ENCODE measurements at places on chromosomes 1 and 21.

GRCh38 chr1:236128646-236129178, 13.6 kb upstream of the GPR137B start:
- H3K4me1 ChIP-seq = no peaks in the 10 kb centered on the region
- H3K27me3 ChIP-seq = peaks cover 42% of the 10 kb centered on the region
- DNase-seq = no peak
- H3K4me3 ChIP-seq = no peak overlapping the region
- H3K36me3 ChIP-seq = no peaks in the 10 kb centered on the region
- H3K27ac ChIP-seq = no peak overlapping the region

DNA sequence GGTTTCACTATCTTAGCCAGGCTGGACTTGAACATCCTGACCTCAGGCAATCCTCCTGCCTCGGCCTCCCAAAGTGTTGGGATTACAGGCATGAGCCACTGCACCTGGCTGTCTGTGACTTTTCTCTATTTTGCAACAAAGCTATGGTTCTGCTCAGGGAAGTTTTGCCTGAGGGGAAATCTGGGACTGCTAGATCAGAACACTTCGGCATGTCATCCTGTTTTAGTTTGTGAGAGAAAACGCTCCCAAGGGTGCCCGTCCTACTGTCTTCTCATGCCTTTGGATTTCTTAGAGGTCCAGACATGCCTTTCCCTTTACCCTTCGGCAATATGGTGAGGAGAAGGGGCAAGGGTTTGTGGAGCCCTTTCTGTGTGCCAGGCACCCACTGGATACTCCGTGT, 5.6 kb upstream of the CORT start:
- no peak overlapping the region for H3K27ac ChIP-seq
- H3K4me3 ChIP-seq = no peak overlapping the region
- DNase-seq = no peak
- no peaks in the 10 kb centered on the region for H3K4me1 ChIP-seq

DNA sequence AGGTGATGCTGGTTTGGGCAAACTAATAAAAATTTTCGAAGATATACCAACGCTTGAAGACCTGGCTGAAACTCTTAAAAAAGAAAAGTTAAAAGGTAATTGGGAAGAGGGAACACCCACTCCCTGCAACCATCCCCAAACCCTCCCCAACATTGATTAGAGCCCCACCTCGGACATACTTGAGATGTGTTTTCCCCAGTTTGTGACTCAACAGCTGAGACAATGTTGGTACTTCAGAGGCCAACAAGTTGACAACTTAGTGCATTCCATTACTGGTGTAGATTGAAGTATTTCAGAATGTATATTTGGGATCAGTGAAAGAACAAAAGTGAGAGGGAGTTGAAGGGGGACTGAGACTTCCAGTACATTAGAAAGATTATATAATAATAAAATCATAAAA, 5.1 kb downstream of the IFI16 start:
- no peaks in the 10 kb centered on the region for H3K27me3 ChIP-seq
- H3K4me1 ChIP-seq = peaks cover 59% of the 10 kb centered on the region
- H3K4me3 ChIP-seq = peak overlapping the region; percentile 88
- peak overlapping the region; percentile 97 for H3K27ac ChIP-seq
- DNase-seq = no peak

DNA sequence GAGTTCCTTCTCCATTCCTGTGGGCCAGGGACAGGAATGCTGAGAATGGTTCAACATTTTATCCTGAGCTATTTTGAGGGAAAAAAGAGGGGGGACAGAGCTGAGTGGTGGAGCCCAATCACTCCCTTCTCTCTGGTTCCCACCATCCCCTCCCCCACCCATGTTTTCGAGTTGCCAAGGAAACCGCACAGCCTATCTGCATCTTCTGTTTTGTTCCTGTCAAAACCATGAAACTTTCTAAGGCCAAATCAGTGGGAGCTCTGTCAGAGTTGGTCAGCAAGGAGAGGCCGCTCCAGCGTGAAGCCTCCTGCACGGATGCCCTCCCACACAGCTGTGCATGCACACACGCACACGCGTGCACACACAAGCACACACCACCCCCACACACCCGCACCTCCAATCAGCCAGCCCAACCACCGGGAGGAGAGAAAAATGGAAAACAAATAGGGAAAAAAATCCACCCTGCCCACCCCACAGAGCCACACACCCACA, 54.5 kb upstream of the ATP2B4 start:
- peaks cover 1% of the 10 kb centered on the region for H3K27me3 ChIP-seq
- no peaks in the 10 kb centered on the region for H3K4me1 ChIP-seq
- no peak for DNase-seq
- H3K4me3 ChIP-seq = no peak overlapping the region
- no peak overlapping the region for H3K27ac ChIP-seq

GRCh38 chr1:184932319-184932718, 42.0 kb downstream of the NIBAN1 start:
- H3K36me3 ChIP-seq = peaks cover 11% of the 10 kb centered on the region
- no peaks in the 10 kb centered on the region for H3K27me3 ChIP-seq
- no peak overlapping the region for H3K27ac ChIP-seq
- H3K4me3 ChIP-seq = no peak overlapping the region
- no peak for DNase-seq

DNA sequence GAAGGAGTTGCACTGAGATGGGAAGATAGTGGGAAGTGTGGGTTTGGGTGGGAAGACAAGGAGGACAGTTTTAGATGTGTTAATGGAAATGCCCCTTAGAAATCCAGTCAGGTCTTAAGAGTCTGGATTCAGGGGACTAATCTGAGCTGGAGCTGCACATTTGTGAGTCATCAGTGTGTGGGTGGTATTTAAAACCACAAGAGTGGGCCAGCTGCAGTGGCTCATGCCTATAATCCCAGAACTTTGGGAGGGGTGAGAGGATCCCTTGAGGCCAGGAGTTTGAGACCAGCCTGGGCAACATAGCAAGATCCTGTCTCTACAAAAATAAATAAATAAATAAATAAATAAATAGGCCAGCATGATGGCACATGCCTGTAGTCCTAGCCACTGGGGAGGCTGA, 40.9 kb upstream of the SLC6A9 start:
- H3K4me3 ChIP-seq = no peak overlapping the region
- no peak overlapping the region for H3K27ac ChIP-seq
- DNase-seq = no peak
- H3K36me3 ChIP-seq = no peaks in the 10 kb centered on the region

GRCh38 chr1:247047702-247048101, 30.9 kb downstream of the ZNF670 start:
- no peak overlapping the region for H3K27ac ChIP-seq
- H3K27me3 ChIP-seq = no peaks in the 10 kb centered on the region
- H3K4me3 ChIP-seq = no peak overlapping the region
- H3K4me1 ChIP-seq = no peaks in the 10 kb centered on the region
- DNase-seq = no peak
- peaks cover 18% of the 10 kb centered on the region for H3K36me3 ChIP-seq

DNA sequence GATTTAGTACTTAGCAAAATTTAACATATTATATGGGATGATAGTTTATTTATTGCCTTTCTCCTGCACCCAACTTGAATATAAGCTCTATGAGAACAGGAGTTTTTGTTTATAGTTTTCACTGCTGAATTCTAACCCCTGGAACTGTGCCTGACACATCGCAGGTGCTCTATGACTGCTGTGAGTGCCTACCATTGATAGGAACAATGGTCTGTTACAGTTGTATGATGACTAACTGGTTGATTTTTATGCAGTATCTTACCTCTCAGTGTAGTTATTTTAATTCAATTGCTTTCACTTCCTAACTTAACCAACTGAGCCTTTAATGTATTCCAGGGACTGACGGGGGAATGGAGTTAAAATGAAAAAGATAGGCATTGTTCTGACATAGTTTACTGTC, 336.0 kb downstream of the ST6GALNAC3 start:
- H3K4me3 ChIP-seq = no peak overlapping the region
- no peaks in the 10 kb centered on the region for H3K4me1 ChIP-seq
- no peaks in the 10 kb centered on the region for H3K36me3 ChIP-seq
- DNase-seq = no peak

DNA sequence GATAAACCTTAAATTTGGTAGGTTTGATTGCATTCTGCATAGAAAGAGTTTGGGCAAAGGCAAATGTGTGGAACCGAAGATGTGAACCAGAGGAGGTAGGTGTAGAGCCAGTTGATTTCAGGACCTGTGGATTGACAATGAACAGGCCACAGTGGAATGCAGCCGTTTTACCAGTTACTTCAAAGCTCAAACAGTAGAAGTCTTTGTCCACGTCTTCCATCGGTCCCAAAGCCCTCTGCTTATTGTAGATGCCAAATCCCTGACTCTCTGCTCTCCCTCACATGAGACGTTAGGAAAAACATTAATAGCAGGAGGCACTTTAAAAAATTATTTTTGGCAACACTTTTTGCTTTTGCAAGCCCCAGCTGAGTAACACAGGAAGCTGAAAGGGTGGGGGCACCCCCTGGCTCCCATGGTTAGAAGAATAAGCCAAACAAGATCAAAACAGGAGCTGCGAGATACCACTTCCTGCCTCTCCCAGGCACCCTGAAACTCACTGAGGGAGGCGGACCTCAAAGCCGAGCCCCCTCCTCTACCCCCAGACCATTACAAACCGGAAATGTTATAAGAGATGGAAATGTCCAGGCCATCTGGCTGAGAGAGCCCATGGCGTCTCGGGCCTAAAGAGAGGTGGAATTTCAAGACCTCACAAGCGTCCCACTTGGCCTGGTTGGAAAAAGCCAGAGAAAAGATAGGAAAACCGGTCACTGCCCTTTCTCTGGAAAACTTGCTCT, 13.5 kb downstream of the TRAF3IP3 start:
- no peak overlapping the region for H3K27ac ChIP-seq
- peak; percentile 73 for DNase-seq

DNA sequence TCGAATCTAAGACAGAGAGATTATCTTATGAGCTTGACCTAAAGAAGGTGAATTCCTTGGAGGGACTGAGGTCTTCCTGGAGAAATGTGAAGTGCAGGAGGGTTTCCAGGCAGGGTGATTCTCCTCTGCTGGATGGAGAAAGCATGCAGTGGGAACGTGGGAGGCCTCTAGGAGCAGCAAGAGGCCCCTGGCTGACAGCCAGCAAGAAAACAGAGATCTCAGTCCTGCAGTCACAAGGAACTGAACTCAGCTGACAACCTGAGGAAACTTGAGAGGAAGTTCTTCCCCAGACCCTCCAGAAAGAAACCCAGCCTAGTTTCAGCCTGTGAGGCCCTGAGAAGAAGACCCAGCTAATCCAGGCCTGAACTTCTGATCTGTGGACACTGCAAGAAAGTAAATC, 345.9 kb downstream of the FAM72C start:
- no peaks in the 10 kb centered on the region for H3K27me3 ChIP-seq
- H3K27ac ChIP-seq = no peak overlapping the region
- H3K4me3 ChIP-seq = no peak overlapping the region
- H3K36me3 ChIP-seq = no peaks in the 10 kb centered on the region
- no peaks in the 10 kb centered on the region for H3K4me1 ChIP-seq

GRCh38 chr21:32483293-32483595, 70.7 kb downstream of the EVA1C start:
- DNase-seq = no peak
- H3K4me3 ChIP-seq = no peak overlapping the region
- H3K36me3 ChIP-seq = no peaks in the 10 kb centered on the region
- H3K27me3 ChIP-seq = no peaks in the 10 kb centered on the region
- no peak overlapping the region for H3K27ac ChIP-seq
- peaks cover 7% of the 10 kb centered on the region for H3K4me1 ChIP-seq

- no peak overlapping the region for H3K27ac ChIP-seq
- H3K36me3 ChIP-seq = no peaks in the 10 kb centered on the region
- no peaks in the 10 kb centered on the region for H3K4me1 ChIP-seq
- no peak overlapping the region for H3K4me3 ChIP-seq
- DNase-seq = no peak
Measured at GRCh38 chr1:186250529-186250928, 124.5 kb downstream of the TPR start.

DNA sequence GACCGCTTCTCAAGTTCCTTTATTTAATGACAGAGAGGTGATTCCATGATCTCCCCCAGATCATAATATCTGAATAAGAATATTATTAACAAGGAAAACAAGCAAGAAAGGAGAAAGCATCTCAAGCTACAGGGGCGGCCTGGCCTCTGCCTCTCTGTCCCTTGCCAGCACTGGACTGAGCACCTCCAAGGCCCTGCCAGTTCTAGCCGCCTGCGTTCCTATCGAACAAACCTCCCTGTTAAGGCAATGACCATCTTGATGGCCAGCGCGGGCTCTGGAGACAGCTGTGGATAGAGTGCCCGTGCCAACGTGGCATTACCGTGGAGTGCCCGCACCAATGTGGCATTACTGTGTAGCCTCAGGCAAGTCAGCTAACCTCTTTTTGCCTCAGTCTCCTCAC, 84.8 kb downstream of the NPHP4 start:
- H3K27ac ChIP-seq = no peak overlapping the region
- no peak overlapping the region for H3K4me3 ChIP-seq
- no peaks in the 10 kb centered on the region for H3K4me1 ChIP-seq
- no peak for DNase-seq

DNA sequence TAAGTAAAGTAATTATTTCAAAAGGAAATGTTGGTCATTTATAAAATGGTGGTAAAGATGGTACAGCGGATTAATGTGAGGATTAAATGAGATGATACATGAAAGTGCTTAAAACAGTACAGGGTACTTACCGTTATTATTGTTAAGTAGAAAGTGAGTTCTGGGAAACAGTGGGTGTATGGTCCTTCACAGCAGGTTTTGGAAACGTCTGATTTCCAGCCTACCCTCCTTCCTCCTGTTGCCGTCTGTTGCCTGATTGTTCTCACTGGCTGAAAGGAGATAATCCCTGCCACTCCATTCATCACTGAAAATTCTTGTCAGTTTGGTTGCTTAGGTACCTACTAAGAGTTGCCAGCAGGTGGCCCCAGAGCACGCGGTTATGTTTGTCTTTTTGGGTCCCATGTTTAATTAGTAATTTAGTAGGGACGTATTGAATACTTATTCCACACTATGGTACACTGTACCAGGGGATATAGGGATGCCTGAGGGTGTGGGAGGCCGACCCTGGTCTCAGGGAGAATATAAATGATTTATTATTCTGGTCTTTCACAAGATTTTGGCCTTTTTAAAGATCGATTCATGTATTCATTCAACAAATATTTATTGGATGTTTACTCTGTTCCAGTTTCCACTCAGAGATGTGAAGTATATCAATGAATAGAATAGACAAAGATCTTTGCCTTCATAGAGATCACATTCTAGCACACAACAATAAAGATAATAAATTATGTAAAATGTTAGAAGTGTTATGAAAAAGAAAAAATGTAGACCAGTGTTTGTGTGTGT, 30.8 kb upstream of the RPTN start:
- no peaks in the 10 kb centered on the region for H3K36me3 ChIP-seq
- DNase-seq = peak; percentile 48
- peaks cover 4% of the 10 kb centered on the region for H3K4me1 ChIP-seq
- H3K4me3 ChIP-seq = peak overlapping the region; percentile 51
- H3K27ac ChIP-seq = no peak overlapping the region
- peaks cover 50% of the 10 kb centered on the region for H3K27me3 ChIP-seq

- H3K4me1 ChIP-seq = no peaks in the 10 kb centered on the region
- DNase-seq = no peak
- H3K27ac ChIP-seq = no peak overlapping the region
- H3K4me3 ChIP-seq = no peak overlapping the region
Measured at GRCh38 chr1:64265141-64265540, 61.7 kb downstream of the UBE2U start.

DNA sequence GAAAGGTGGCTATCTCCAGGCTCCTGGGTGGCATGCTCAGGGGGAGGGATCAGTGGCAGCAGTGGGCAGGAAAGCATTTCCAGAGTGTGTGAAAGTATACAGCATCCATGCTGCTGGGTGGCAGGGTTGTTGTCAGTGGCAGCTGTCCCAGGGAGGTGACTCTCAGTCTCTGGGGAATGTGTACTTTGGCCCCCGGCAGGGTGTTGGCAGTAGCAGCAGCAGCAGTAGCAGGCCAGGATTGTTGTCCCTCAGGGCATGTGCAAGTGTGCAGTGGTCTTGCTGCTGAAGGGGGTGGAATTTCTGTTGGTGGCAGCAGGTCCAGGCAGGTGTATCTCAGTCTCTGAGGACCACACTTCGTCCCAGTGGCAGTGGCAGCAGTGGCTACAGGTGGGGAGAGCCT, 71.7 kb upstream of the GUCA2B start:
- no peak for DNase-seq
- H3K27me3 ChIP-seq = peaks cover 21% of the 10 kb centered on the region
- H3K27ac ChIP-seq = no peak overlapping the region
- H3K4me3 ChIP-seq = no peak overlapping the region
